ENCODE measurements at places on chromosomes 1 and 21. TPM values are rescaled to one million over a fixed set of nuclear protein-coding genes. Genes with fewer than 3 reads are reported as not detected.
A peak's percentile ranks its signal among the peaks of the same experiment; 100 is the strongest.

GRCh38 chr1:39147099-39148025, 57.1 kb upstream of the MACF1 start:
- no peak overlapping the region for H3K4me3 ChIP-seq
- no peak for DNase-seq
- peaks cover 3% of the 10 kb centered on the region for H3K27me3 ChIP-seq
- no peak overlapping the region for H3K27ac ChIP-seq
- no peaks in the 10 kb centered on the region for H3K36me3 ChIP-seq
- H3K4me1 ChIP-seq = no peaks in the 10 kb centered on the region

GRCh38 chr1:27053977-27054753, 41.5 kb upstream of the TENT5B start:
- H3K4me3 ChIP-seq = no peak overlapping the region
- H3K4me1 ChIP-seq = peaks cover 4% of the 10 kb centered on the region
- H3K36me3 ChIP-seq = no peaks in the 10 kb centered on the region
- H3K27ac ChIP-seq = no peak overlapping the region
- no peaks in the 10 kb centered on the region for H3K27me3 ChIP-seq

DNA sequence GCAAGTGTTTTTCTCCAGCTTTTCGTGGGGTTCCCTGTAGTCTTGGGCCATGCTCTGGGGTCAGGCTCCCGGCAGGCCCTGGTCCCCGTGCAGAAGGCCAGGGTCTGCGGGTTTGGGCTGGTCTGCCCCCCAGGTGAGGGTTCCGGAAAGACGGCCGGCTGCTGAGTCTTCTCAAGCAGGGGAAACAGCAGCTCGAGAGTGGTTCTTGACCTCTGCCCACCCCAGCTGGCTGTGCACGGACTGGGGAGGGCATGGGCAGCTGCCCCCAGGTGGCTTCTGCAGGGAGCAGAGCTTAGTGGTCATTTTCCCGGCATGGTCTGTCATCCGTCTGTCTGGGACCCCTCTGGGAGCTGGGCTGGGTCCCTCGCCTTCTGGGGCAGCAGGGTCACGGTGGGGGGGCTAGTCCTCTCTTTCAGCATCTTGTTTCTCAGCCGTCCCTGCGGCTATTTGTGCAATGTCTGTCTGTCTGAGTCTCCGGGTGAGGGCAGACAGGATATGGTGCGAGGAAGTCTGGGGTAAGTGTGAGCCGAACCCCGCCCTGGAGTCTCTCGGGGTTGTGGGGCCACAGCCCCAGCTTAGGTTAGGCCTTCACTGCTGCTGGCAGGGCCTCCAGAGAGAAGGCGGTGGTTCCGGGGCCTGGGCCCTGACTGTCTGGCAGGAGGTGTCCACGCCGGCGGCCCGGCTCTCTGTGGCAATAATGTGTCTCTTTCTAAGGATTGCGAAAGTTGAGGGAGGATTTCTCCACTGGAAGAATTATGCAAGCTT, 6.1 kb downstream of the SKI start:
- H3K4me3 ChIP-seq = no peak overlapping the region
- peak; percentile 94 for DNase-seq
- H3K27ac ChIP-seq = peak overlapping the region; percentile 83
- no peaks in the 10 kb centered on the region for H3K27me3 ChIP-seq

GRCh38 chr1:14181191-14181795, 417.2 kb upstream of the KAZN start:
- H3K4me1 ChIP-seq = no peaks in the 10 kb centered on the region
- no peak overlapping the region for H3K4me3 ChIP-seq
- H3K36me3 ChIP-seq = no peaks in the 10 kb centered on the region
- H3K27ac ChIP-seq = peak overlapping the region; percentile 14

GRCh38 chr1:67484492-67484891, 54.3 kb upstream of the SERBP1 start:
- no peaks in the 10 kb centered on the region for H3K4me1 ChIP-seq
- no peaks in the 10 kb centered on the region for H3K27me3 ChIP-seq
- no peaks in the 10 kb centered on the region for H3K36me3 ChIP-seq
- DNase-seq = no peak
- no peak overlapping the region for H3K4me3 ChIP-seq

DNA sequence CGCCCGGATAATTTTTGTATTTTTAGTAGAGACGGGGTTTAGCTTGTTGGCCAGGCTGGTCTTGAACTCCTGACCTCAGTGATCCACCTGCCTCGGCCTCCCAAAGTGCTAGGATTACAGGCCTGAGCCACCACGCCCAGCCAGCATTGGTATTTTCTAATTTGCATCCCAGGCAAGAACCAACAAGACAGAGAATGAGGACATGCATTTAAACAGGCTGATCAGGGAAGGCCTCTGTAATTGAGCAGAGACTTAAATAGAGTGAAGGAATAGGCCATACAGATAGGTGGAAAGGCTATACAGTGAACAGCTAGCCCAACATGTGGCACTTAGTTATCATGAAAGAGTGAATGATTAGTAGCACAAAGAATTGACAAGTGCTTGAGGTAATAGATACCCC, 230.4 kb downstream of the SLC35F3 start:
- H3K4me3 ChIP-seq = no peak overlapping the region
- H3K27ac ChIP-seq = no peak overlapping the region
- H3K4me1 ChIP-seq = no peaks in the 10 kb centered on the region

DNA sequence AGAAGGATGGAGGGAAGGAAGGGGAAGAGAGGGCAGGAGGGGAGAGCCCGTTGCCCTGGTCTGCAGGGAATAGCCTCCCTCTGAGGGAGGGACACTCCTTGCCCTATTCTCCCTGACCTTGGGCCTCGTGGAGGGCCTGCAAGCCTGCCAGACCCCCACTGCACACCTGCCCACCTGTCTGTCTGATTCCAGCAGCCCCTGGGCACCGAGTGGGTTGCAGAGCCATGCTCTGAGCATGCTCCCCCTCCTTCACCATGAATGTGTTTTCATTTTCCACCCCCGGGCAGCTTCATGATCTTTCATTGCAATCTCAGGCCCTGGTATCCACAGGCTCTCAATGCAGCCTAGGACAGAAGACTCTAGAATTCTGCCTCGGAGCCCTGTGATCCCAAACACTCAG, 5.1 kb upstream of the NPHP4 start:
- H3K4me3 ChIP-seq = no peak overlapping the region
- no peaks in the 10 kb centered on the region for H3K27me3 ChIP-seq
- H3K36me3 ChIP-seq = no peaks in the 10 kb centered on the region

DNA sequence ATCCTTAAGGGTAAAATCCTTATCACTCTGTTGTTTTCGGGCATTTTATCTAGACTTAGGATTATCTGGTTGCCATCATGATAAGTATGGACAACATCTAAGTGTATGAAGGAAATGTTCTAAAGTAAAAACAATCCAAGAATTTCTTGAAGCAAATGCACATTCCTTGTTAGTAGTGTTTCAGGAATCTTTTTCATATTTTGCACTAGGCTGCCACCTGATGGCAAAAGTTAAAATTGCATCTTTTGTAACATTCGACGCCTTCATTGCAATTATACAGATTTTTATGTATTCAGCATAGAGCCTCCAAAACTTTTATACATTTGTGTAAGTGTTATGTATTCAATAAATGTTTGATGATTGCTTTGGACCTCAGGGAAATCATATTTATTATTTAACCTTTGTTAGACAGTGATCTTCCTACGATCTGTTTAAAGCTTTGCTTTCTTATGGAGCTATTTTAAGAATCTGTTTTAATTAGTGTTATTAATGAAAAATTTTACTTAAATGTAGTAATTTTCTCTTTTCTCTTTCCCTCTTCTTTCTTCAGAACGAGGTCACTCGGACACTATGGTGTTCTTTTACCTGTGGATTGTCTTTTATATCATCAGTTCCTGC, 49.4 kb upstream of the KIAA1614 start:
- no peaks in the 10 kb centered on the region for H3K27me3 ChIP-seq
- DNase-seq = peak; percentile 81
- no peaks in the 10 kb centered on the region for H3K36me3 ChIP-seq
- H3K4me1 ChIP-seq = no peaks in the 10 kb centered on the region

DNA sequence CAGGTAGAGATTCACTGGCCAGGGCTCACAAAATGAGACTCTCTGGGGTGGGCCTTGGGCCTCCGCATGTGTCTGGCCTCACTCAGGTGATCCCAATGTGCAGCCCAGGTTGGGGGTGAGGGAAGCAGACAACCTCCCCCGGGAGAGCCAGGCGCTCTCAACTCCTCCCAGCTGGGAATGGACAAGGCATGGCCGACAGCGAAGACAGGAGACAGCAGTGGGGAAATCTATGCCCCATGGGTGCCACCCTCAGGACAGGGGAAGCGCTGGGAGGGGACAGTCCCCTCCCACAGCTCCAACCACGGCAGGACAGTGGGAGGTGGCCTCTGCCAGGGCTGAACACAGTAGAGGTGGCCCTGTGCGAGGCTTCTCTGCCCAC, 47.7 kb downstream of the PRDM15 start:
- H3K4me1 ChIP-seq = no peaks in the 10 kb centered on the region
- no peak overlapping the region for H3K27ac ChIP-seq
- no peak for DNase-seq
- no peaks in the 10 kb centered on the region for H3K27me3 ChIP-seq

- H3K36me3 ChIP-seq = no peaks in the 10 kb centered on the region
- H3K4me3 ChIP-seq = no peak overlapping the region
- peaks cover 21% of the 10 kb centered on the region for H3K4me1 ChIP-seq
- H3K27me3 ChIP-seq = no peaks in the 10 kb centered on the region
Observed at GRCh38 chr21:29190923-29191331, 60.5 kb downstream of the MAP3K7CL start.

DNA sequence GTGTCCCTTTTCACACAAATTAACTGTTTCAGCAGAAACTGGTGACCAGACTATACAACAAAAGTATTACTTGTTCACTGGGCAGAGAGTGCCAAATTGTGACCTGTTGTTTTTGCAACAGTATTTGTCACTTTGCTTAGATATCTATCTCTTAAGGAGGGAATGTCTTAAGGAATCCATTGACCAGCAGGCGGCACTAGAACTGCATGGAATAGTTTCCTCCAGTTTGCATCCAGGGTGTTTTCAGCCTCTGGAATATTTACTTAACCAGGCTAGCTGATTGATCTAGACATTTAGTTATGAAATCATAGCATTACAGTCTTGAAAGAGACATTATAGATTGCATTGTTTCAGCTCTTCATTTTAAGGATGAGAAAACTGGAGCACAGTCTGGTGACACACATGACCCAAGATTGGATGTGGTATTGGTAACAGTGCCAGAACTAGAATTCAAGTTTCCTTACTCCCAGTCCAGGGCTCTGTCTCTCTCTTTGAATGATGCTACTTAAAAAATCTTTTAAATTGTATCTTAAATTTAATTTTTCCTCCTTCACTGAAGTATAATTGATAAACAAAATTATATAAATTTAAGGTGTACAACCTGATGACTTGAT, 16.9 kb downstream of the RPTN start:
- no peaks in the 10 kb centered on the region for H3K27me3 ChIP-seq
- no peak overlapping the region for H3K4me3 ChIP-seq
- H3K36me3 ChIP-seq = no peaks in the 10 kb centered on the region

GRCh38 chr21:46081022-46081861, 16.7 kb upstream of the COL6A2 start:
- no peak overlapping the region for H3K4me3 ChIP-seq
- H3K27me3 ChIP-seq = no peaks in the 10 kb centered on the region
- H3K36me3 ChIP-seq = no peaks in the 10 kb centered on the region
- H3K27ac ChIP-seq = no peak overlapping the region
- peaks cover 30% of the 10 kb centered on the region for H3K4me1 ChIP-seq

- no peaks in the 10 kb centered on the region for H3K27me3 ChIP-seq
- H3K4me3 ChIP-seq = no peak overlapping the region
- no peak overlapping the region for H3K27ac ChIP-seq
Observed at GRCh38 chr1:234395297-234395696, 22.0 kb downstream of the COA6 start.

DNA sequence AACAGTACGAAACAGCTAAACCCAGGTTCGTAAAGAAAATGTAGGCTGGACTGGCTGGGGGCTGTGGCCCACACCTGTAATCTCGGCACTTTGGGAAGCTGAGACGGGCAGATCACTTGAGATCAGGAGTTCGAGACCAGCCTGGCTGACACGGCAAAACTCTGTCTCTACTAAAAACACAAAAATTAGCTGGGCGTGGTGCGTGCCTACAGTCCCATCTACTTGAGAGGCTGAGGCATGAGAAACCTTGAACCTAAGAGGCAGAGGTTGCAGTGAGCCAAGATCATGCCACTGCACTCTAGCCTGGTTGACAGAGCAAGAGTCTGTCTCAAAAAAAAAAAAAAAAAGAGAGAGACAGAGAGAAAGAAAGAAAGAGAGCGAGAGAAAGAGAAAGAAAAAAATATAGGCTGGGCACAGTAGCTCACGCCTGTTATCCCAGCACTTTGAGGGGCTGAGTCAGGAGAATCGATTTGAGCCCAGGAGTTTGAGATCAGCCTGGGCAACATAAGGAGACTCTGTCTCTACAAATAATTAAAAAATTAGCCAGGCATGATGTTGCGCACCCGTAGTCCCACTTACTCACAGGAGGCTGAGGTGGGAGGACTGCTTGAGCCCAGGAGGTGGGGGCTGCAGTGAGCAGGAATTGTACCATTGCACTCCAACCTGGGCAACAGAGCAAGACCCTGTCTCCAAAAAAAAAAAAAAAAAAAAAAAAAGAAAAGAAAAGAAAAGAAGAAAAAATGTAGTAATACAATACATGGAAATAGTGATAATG, 35.7 kb downstream of the CAPZB start:
- H3K27me3 ChIP-seq = no peaks in the 10 kb centered on the region
- H3K4me1 ChIP-seq = peaks cover 96% of the 10 kb centered on the region
- DNase-seq = no peak
- H3K4me3 ChIP-seq = no peak overlapping the region

PPIE gene
- total RNA-seq = 38.8 TPM

AMPD1 gene
- not detected for total RNA-seq

KRTAP11-1 gene
- not detected for total RNA-seq

ST7L gene
- total RNA-seq = 18.6 TPM

KCNA2 gene
- 16.4 TPM for total RNA-seq

KRTAP23-1 gene
- not detected for total RNA-seq

SEC16B gene
- total RNA-seq = 21.6 TPM

C1orf210 gene
- total RNA-seq = not detected

SPRR2E gene
- total RNA-seq = not detected

CLCNKB gene
- 0.39 TPM for total RNA-seq

WDR64 gene
- not detected for total RNA-seq

CD244 gene
- not detected for total RNA-seq

ASTN1 gene
- 0.63 TPM for total RNA-seq

Measured in tibial nerve (tissue), 4 donors.